Activated T-helper 1 cell treated with anti-CD3 and anti-CD28 coated beads, Interleukin-2, amount 50 U/mL, for 16 hours (primary cell): ENCODE measurements at places on chromosomes 16 and 17.

DNA sequence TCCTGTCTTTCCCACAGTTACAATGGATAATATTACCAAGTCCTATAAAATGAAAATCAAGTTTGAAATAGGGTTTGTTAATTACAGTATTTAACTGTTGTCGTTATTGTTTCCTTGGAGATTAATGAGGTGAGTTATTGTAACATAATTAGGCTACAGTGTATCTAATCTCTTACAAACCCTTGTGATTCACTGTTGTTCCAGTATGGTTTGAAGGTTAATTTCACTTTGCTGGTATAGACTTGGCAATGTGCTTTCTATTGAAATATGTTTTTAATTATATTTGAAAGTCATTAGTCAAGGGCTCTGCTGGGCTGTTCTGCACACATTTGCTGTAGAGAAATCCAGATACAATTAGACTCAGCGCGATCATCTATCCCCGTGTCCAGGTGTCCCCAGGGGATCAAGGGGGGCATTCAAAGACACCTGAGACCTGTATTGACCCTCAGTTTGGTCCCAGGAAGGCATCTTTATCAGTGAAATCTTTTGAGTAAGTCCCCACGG lies 624.6 kb upstream of the EEF2KMT start:
- DNase-seq = no peak

DNA sequence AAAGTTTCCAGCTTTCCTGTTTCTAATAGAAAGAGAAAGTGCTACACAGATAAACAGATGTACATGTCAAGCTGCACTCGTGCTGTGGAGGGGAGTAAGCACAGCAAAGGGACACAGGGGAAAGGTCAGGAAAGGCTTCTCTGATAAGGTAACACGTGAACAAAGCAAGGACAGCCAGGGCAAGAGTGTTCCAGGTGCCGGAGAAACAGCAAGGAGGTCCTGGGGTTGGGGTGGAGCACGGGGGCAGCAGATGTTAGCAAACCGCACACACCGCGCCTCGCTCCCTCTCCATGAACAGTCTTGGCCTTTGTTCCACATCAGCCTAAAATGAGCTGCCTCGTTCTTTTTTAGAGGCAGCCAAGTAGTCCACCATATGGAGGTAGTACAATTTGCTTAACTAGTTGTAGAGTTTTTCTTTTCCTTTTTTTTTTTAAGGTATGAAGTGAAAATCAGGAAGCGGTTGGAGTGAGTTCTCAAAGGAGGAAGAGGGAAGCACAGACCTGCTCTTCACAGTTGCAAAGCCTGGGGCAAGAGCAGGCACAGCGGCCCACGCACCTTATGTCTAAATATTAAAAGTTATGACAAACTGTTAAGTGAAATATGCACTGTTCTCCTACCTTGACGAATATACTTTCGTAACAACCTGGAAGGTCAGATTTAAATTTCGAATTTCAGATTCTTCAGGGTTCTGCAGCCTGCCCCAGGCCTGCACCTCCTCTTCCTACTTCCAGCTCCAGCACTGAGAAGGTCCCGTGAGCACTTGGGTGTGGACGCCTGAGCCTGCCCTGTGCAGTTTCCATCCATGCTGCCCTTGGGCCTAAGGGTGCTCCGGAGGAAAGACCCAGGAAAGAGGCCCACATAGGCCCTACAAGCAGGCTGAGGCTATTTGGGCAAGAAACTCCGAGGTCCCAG lies 41.5 kb upstream of the RPH3AL start:
- DNase-seq = no peak

DNA sequence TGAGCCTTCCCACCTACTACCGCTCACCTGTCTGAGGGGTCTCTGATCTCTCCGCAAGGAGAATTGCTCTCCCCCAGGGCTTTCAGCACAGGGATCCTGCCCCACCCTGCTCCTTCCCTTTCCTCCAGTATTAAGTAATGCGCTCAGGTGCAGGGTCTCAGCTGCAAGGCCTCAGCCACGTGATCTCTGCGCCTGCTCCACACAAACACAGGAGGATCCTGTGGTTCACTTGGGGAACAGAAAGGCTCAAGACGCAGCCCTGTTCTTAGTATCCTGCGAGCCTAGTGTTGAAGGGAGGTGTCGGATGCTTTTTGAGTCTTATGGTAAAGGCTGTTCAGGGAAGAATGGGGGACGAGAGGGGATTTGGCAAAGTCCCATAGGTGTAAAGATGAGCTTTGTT lies 41.6 kb upstream of the GCSH start:
- no peak for DNase-seq

GRCh38 chr16:50335196-50335958 lies 33.4 kb downstream of the BRD7 start:
- DNase-seq = no peak

DNA sequence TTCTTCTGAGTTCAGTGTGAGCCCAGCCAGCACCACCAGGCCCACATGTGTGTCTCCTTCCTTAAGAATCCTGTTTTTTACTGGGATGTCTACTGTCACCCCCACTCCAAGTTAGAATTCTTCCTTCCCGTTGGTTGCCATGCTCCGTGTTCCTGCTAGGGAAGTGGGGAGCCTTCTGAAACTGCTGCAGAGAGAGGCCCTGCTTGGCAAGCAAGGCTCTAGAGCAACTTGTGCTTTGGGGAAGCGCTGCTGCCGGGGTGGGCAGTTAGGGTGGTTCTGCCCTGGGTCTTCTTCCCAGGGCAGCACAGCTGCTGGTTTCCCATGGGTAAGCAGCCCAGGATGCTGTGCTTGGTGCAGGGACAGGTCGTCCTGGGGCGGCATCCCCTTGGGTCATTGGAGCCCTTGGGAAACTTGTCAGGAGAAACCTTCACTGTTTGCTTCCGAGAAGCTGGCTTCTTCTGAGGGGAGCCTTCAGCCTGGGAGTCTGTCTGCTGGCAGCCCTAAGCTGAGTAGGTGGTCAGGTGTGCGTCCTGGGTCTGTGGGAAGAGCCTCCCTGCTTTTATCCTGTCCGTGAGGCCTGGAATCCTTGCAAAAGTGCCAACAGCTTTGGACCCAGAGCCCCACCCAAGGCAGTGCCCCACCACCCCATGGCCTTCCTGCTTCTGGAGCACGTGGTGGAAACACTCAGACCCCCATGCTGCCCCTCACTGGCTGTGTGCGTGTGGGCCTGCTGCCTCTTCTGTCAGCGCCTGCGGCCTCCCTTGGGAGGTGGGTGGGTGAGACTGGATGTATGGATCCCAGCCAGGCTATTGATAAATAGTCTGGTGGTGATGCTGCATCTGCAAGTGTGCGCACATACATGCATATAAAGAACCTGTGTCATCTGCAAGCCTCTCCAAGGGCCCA lies 71.8 kb downstream of the PLD6 start:
- no peak for DNase-seq

DNA sequence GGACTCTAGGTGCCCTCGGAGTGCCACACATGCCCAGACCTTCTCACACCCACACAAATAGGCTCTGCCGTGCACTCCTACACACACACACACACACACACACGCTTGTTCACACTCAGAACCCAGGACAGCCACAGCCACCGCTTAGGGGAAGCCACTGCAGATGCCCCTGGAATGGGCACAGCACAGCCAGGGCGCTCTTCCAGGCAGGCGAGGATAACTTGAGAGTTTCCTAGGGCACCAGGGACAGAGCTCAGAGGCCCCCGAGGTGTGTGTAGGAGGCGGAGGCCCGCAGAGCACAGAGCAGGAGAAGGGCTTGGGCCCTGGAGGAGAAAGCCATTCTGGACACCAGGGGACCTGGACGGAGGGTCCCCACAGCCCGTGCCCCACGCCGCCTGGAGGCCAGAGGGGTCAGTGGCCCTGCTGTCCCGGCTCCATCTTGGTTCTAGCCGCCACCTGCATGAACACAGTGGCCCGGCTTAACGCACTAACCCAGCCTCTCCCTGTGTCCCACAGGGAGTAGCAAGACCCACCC lies 21.0 kb downstream of the TRARG1 start:
- no peak for DNase-seq
